Cerebellar nuclear complex (tissue), 1 donor: ENCODE measurements at places on chromosomes 5 and 9.

GRCh38 chr5:177309351-177310191, 2.1 kb downstream of the MXD3 start:
- DNase-seq: no peak

DNA sequence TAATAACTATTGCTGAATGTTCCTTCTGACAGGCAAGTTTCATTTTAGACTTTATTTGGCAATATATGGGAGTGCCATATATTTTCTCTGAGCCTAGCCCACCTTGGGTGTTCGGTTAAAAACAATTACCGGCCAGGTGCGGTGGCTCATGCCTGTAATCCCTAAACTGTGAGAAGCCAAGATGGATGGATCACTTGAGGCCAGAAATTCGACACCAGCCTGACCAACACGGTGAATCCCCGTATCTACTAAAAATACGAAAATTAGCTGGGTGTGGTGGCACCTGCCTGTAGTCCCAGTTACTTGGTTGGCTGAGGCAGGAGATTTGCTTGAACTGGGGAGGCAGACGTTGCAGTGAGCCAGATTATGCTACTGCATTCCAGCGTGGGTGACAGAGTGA, 47.9 kb downstream of the TNFSF15 start:
- DNase-seq: no peak

- DNase-seq: no peak
These were observed 188.8 kb downstream of the COMMD10 start for GRCh38 chr5:116273448-116274242.

- DNase-seq: no peak
These were observed 92.1 kb downstream of the TLE4 start for GRCh38 chr9:79663878-79664277.

GRCh38 chr9:138068601-138069035, 191.0 kb downstream of the CACNA1B start:
- DNase-seq: no peak

GRCh38 chr5:3607541-3608181, 12.0 kb downstream of the IRX1 start:
- no peak for DNase-seq

- no peak for DNase-seq
These were observed 56.1 kb upstream of the GLRX start for GRCh38 chr5:95878417-95879323.

GRCh38 chr5:135690466-135690865, 111.7 kb upstream of the CXCL14 start:
- no peak for DNase-seq

DNA sequence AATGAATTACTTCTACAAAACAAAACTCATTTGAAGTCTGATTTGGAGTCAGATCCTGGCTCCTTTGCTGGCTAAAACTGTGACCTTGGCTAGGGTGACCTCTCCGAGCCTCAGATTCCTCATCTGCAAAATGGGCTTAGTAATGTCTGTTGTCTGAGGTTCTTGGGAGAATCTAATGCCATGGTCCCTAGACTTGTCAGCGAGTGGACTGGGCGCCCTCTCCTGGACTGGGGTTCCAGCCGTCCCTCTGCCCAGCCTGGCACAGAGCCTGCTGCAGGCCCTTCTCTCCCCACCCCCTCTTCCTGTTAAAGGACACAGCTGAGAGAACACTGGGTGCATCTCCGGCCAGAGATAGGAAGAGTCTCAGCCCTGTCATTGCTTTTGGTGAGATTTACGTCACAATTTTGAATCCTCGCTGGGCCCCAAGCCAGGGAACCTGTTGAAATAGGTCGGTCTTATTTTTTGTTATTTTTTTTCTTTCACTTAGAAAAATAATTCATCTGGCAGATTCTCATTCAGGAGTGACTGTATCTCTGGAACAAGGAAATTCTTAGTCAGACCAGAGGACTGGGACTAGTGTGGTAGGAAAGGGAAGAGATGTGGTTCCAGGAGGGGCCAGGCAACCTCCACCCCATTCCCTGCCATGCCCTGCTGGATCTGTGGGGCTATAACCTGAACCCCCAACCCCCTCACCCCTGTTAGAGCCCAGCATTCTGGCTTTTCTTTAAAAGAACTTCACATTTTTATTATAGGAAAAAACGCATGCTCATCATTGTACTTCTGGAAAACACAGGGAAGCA, 48.2 kb upstream of the RPL26L1 start:
- no peak for DNase-seq

DNA sequence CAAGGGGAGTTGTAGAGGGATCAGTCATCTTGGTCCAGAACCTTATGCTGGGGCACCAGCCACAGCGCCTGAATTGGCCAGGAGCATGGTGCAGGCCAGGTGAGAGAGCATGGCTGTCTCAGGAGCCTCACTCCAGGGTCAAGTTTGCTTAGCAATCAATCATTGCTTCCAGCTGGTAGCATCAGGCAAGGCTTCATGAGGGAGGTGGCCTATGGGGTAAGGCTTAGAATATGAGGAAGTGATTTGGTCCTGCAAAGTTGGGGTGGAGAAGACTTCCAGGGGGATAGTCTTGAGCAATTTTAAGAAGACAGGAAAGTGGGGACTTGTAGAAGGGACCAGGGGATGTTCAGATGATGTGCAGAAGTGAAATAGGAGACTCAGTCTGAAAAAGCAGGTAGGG, 53.9 kb upstream of the PITX1 start:
- DNase-seq: no peak
